ENCODE measurements at places on chromosomes 4 and X.

DNA sequence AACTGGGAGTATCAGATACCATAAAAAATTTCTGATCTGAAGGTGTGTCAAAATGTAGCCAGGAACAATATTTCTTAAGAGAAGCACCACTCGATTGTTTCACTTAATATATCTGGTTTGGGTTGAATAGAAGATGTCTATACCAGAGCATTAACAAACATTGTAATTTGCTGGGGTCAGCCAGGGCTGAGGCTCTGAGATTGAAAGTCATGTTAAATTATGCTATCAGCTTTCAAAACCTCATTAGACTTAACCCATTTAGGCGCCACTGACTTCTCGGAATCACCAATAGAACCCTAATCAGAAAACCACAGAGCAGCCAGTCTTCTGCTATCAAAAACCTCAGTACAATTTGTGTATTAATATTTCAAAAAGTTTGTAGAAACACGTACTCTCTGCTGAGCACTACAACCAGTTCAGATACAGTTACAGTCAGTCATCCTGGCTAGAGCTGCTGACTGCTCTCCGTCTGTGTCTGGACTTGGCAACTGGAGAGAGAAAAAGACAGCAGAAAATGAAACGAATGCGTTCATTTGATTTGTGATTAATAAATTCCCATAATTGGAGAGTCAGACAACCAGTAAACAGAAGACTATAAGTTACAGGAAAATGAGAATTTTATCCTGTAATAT, 848.6 kb upstream of the PABPC4L start:
- no peaks in the 10 kb centered on the region for H3K36me3 ChIP-seq
- no peak overlapping the region for H3K27ac ChIP-seq
- H3K27me3 ChIP-seq = no peaks in the 10 kb centered on the region
- no peak overlapping the region for H3K4me3 ChIP-seq

GRCh38 chr4:153555730-153556434, 89.7 kb downstream of the TMEM131L start:
- H3K27ac ChIP-seq = no peak overlapping the region
- no peak for DNase-seq
- no peaks in the 10 kb centered on the region for H3K27me3 ChIP-seq
- no peaks in the 10 kb centered on the region for H3K4me1 ChIP-seq

GRCh38 chr4:83261307-83261706, 23.3 kb downstream of the COQ2 start:
- no peaks in the 10 kb centered on the region for H3K36me3 ChIP-seq
- H3K27me3 ChIP-seq = no peaks in the 10 kb centered on the region
- H3K4me3 ChIP-seq = no peak overlapping the region

GRCh38 chrX:39728025-39728424, 369.7 kb downstream of the BCOR start:
- H3K27me3 ChIP-seq = no peaks in the 10 kb centered on the region
- DNase-seq = no peak
- H3K4me3 ChIP-seq = no peak overlapping the region

GRCh38 chr4:25446611-25447010, 69.5 kb downstream of the ANAPC4 start:
- no peaks in the 10 kb centered on the region for H3K4me1 ChIP-seq
- H3K4me3 ChIP-seq = no peak overlapping the region
- no peaks in the 10 kb centered on the region for H3K27me3 ChIP-seq
- H3K36me3 ChIP-seq = no peaks in the 10 kb centered on the region
- H3K27ac ChIP-seq = no peak overlapping the region
- DNase-seq = no peak

GRCh38 chr4:17515445-17516407, 761 bp downstream of the CLRN2 start:
- peaks cover 14% of the 10 kb centered on the region for H3K4me1 ChIP-seq
- DNase-seq = no peak
- no peak overlapping the region for H3K4me3 ChIP-seq
- H3K27ac ChIP-seq = no peak overlapping the region
- no peaks in the 10 kb centered on the region for H3K36me3 ChIP-seq

- H3K27ac ChIP-seq = no peak overlapping the region
- no peaks in the 10 kb centered on the region for H3K36me3 ChIP-seq
- no peaks in the 10 kb centered on the region for H3K27me3 ChIP-seq
These were observed 15.3 kb downstream of the CTAG1B start for GRCh38 chrX:154603438-154604430.

DNA sequence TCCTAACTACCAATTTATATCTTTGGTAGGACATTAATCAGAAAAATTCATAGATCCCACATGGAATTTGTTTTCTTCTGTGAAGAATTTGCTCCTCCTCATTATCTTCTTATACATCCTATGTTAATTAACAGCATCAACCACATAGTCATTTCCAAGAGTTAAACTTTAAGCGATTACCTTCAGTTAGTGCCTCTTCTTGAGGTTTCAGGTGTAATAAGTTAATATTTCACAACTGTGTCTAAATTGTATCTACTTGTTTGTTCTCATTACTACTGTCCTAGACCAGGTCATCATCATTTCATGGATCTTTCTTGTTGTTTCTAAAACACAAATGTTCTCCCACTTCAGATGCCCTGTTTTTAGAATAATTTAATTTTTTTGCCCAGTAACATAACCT, 457.9 kb downstream of the FAT4 start:
- H3K27me3 ChIP-seq = no peaks in the 10 kb centered on the region
- no peaks in the 10 kb centered on the region for H3K36me3 ChIP-seq
- no peak overlapping the region for H3K4me3 ChIP-seq
- H3K4me1 ChIP-seq = no peaks in the 10 kb centered on the region

DNA sequence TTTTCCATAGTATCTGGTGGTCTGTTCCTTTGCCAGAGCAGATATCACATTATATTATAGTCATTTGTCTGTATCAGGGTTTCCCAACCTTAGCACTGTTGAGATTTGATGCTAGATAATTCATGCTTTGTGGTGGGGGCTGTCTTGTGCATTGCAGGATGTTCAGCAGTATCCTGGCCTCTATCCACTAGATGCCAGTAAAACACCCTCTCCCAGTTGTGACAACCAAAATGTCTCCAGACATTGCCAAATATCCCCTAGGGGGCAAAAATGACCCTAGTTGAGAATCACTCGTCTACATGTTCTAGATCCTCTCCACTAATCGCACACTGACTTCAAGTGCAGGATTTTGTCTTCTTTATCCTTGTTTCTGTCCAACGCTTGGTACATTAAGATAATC, 160.8 kb downstream of the FANCB start:
- H3K27ac ChIP-seq = no peak overlapping the region
- H3K4me1 ChIP-seq = no peaks in the 10 kb centered on the region
- no peaks in the 10 kb centered on the region for H3K27me3 ChIP-seq

DNA sequence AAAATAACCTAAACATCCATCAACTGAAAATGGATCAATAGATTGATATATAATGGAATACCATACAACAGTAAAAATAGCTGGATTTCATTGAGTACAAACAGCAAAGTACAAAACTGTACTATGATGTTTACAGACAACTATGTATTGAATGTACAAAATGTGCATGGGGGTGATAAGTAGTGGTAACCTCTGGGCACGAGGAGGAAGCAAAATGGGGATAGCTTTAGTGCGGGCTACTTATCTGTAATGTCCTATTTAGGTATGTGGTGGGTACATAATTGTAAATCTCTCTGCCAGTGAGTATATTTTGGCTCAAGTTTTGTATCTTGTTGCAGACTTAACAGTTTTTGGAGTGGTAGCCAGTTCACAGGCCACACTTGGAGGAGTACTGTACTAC, 123.6 kb downstream of the STAG2 start:
- no peaks in the 10 kb centered on the region for H3K27me3 ChIP-seq
- no peak overlapping the region for H3K4me3 ChIP-seq
- no peaks in the 10 kb centered on the region for H3K4me1 ChIP-seq
- H3K36me3 ChIP-seq = peaks cover 13% of the 10 kb centered on the region
- DNase-seq = no peak
